NCI-H510A treated with DMSO at 0.1 percent for 48 hours (cell line): ENCODE measurements at places on chromosomes 4 and X.

GRCh38 chrX:101395789-101396188, 5.0 kb downstream of the RPL36A start:
- no peak for DNase-seq

- DNase-seq: no peak
Observed at GRCh38 chrX:68932611-68933010, 103.8 kb downstream of the EFNB1 start.

GRCh38 chrX:154019061-154019621, 561 bp downstream of the IRAK1 start:
- DNase-seq: no peak

DNA sequence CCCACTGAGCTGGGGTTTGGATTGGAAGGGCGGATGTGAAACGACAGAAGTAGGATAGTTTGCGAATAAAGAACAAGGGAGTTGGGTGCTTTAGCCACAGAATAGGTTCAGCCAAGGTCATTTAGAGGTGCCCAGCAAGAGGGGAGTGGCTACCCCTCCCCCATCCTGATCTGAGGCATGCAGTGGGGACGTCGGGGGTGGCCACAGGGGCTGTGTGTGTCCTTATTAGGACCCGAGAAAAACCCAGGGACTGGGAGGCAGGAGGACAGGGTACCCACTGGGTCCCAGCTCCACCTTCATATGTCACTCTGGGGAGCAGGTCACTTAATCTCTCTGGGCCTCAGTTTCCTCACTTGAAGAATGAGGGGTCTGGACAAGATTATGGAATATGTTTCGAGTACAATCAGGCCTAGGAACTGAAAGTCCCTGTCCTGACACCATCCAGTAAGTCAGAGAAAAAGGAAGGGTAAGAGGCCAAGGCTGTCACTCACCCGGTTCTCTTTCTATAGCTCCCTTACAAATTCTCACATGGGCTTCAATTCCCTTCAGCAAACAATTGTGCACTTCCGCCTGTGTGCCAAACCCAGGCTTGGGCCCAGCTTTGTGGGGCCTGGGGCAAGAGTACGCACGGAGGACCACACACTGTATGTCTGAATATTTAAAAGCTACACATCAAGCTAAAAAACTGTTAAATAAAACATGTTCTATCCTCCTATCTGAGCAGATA, 4.2 kb upstream of the NYX start:
- no peak for DNase-seq

DNA sequence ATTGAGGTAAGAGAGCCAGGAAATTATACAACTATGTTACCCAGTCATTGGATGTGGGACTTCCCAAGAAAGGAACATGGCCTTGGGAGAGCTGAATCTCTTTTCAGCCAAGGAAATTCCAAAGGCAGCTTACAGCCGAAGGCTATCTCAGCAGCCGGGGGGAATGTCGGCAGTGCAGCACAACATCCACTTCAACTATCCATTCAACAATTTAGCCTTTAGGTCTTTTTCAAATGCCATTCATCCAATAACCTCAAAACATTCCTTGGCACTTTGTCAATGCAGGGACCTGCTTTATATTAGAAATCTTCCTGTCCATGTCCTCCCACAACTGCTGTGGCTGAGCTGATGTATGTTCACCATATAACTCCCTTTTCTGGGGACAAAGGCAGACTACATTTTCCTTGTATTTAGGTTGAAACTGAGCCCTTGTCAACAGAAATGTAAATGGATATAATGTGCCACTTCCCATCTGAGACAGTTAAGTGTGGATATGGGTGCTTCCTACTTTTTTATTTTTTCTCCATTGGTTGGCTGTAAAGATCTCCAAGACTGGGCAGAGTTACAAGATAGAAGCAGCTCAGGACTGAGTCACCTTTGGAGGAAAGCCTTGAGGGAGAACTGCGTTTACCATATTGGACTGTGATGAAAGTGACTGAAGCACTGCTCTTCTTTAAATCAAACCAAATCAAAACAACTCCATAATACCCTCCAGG, 94.8 kb downstream of the GPRIN3 start:
- no peak for DNase-seq

DNA sequence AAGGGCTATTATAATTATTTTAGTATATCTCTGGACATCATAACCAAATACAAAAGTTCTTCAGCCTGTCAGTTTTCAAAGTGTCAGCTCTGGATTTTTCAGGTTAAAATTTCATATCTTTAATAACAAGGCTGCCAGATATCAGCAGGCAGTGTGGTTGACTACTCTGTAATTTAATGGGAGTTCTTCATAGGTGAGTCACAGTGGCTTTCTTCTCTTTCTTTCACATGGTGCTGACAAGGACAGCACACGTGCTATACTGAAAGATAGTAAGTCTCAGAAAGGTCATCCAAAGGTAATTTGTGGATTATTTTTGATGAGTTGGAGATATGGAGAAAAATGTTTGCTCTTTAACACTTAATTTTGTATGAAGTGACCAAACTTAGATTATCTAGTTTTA, 43.2 kb downstream of the GALNT7 start:
- DNase-seq: no peak

GRCh38 chrX:120306630-120307029, 4.6 kb downstream of the TMEM255A start:
- no peak for DNase-seq

DNA sequence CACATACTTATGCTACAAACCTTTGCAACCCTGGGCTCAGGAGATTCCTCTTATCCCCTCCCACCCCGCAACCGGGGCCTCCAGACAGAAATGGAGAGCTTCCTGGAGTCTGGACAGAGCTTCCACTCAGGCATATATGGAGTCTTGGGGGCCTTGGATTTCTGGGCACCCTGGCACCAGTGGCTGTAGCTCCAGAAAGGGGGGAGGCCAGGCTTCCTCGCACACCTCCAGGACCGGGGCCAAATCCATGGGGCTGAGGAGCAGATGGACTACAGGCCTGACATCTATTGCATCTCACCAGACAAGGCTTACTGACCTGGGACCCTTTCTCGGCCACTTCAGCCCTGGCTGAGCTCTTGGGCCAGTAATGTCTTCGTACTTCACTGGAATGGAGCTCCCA, 143.3 kb downstream of the DKK2 start:
- no peak for DNase-seq

DNA sequence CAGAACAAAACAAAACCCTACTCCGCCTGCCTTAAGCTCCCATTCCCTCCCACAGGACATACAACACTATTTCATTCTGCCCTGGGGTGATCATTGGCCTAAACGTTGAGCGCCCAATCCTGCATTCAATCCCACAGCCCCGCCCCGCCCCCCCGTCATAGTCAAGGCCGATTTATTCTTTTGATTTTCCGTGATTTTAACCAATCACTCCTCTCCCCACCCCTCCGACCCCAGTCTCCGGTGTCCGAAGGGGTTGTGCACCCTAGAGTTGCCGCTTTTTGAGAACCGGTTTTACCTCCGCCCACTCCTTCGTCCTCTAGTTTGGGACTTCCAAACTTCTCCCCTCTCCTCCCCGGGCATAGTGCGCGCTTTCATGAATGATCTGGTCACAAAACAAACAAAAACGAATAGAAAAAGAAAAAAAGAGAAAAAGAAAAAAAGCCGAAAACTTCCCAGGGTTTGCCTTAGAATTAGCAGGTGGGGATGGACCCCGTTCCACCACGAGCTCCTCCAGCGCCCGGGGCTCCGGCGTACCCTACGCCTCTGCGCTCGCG, 446 bp upstream of the UBE2A start:
- DNase-seq: peak; percentile 43

- DNase-seq: no peak
Observed at GRCh38 chr4:158025131-158025530, 147.7 kb downstream of the GASK1B start.

- DNase-seq: no peak
Observed at GRCh38 chrX:103309860-103310554, 783 bp downstream of the BEX2 start.

DNA sequence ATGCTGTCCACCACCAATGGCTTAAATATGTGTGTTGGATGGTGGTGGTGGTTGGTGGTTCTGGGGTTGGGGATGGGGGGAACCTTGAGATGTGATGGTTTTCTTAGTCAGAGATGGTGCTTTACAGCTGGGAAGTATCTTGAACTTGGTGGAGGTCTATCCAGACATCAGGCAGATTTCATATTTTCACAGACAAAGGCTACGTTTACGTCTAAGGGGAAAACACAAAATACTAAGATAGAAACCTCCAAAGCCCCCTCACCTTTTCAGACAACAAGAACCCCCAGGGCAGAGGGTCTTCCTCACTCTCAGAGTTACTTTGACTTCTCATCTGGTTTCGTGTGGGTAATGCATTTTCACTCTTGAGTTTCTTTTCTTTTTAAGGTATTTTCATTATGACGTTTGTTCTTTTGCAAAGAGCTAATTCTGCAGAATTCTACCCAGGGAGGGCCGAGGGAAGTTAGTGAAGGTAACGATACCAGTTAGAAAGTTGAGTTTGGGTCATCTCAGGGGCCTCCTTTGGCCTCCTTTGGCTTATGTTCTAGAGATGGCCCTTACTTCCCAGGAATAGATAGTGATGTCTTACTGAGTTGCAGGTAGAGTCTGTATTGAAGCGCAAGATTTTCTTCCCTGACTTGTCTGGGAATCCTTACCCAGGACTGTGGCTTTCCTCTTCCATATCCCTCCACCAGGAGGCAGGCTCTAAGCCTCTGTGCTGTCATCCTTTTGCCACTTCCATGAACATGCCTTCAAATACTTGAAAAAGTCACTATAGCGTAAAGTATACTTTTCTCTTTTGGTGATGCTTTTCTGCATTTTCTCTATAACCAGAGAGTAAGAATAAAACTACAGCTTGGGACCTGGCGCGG, 31.9 kb downstream of the RHOH start:
- DNase-seq: no peak

- no peak for DNase-seq
Observed at GRCh38 chrX:155873188-155873587, 8.0 kb upstream of the VAMP7 start.

GRCh38 chr4:566508-567295, 9.4 kb downstream of the TMEM271 start:
- DNase-seq: no peak

GRCh38 chrX:153768311-153769157, 4.5 kb downstream of the PLXNB3 start:
- no peak for DNase-seq

DNA sequence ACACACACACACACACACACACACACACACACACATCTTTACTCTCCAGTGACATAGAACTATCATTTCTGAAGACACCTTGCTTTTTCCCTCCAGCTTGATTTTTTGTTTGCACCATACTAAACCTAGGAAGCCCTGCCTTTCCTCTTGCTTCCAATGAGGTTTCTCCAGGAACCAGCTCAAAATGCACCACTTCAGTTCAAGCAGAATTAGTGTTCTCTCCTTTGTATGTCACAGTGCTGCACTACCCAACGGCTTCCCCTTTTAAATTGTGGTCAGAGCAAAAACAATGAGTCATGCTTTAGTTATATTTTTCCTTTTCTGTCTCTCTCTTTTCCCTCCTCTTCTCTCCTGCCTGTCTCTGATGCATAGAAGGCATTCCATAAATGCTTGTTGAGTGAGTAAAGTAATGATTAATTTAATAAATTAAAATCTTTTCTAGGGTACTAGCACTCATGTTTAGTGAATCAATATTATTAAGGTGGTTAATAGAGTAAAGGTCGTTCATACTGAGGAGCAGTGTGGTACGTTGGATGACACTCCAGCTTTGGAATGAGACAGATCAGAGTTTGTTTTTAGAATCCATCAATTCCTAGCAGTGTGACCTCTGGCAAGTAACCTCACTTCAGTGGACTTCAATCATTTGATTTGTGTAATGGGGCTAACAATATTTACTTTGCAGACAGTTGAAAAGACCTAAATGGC, 5.9 kb downstream of the RTL3 start:
- DNase-seq: no peak

DNA sequence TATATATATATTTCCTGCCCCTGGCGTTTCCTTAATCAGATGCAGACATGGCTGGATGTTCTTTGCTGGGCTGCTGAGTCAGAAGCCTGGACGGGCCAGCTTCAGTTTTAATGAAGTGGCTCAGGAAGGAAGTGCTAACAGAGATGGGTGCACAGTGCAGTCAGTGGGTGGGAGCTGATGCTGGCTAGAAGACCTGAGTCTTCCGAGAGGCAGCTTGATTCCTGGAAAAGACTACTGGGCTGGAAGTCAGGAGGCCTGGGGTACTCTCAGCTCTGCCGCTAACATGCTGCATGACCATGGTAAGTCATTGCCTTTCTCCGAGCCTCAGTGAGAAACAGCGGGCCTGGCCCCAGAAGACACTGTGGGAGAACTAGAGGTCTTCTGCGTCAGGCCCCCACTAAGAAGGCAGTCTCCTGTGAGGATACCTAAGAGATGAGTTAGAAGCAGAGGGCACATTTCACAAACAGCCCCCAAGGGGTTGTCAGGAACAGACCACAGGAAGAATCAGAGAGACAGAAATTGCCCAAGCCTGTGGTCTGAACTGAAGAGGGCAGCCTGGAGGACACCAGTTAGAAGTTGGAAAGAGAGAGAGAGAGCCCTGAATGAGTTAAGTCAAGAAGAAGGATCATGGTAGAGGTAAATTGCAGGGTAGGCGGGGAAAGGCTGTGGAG, 8.3 kb upstream of the CD40LG start:
- DNase-seq: no peak

DNA sequence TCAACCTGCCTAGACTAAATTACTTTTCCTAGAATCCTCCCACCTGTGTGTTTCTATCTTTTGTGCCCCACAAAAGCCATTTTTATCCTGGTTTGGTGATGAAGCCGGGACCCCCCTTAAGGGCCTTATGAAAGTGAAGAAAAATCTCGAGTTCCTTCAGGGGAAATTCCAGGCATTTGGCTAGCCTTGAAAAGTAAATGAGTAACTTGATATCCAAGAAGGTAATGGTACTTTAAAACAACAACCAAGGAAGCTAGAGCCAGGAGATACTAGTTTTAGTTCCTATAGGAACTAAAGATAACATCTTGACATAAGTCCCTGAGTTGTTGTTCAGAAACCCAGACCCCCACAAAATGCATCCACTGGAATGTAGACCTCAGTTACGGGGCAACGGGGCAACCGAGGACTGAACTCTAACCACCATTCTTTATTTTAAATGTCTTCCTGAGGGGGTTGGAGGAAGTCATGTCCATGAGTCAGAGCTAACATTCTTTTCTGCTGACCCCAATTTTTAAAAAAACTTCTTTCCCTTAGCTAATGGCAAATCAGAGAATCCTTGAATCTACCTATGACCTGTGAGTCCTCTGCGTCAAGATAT, 73.9 kb downstream of the VCX3A start:
- no peak for DNase-seq

DNA sequence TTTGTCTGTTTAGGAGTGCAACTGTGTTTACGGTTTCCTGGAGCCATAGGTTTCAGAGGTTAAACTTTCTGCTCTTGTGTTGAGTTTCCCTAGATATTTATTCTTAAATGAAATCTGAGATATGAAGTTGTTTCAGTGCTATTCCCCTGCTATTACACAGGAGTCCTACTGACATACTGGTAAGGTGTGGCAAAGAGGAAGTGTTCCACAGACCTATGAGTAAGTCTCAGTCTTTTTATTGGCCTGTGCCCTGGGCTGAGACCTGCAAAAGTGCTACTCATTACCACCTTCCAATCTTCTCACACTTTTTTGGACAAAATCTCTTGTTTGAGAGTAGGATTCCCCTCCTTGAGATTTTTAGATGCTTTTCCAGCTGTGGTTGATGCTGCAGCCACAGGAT, 35.6 kb upstream of the MAGEA8 start:
- DNase-seq: no peak

- DNase-seq: no peak
Observed at GRCh38 chr4:36990128-36990872, 254.2 kb upstream of the NWD2 start.
